ENCODE measurements at places on chromosomes 4 and X. TPM values are rescaled to one million over a fixed set of nuclear protein-coding genes. Genes with fewer than 3 reads are reported as not detected.

The CSAG2 gene
- total RNA-seq, result not detected

The ERAS gene
- total RNA-seq, result not detected

The ABRAXAS1 gene
- 9.3 TPM for total RNA-seq

The TENT5D gene
- not detected for total RNA-seq

The GCNA gene
- total RNA-seq, result 0.65 TPM

The RPL9 gene
- 2,124 TPM for total RNA-seq

The EFHC2 gene
- total RNA-seq, result 3.3 TPM

The F11 gene
- total RNA-seq, result not detected

The ARSJ gene
- 18.1 TPM for total RNA-seq

The BMPR1B gene
- total RNA-seq, result 19.7 TPM

The SPANXN3 gene
- total RNA-seq, result not detected

The MAP7D2 gene
- total RNA-seq, result 0.83 TPM

The GAGE13 gene
- total RNA-seq, result not detected
